Femur (tissue), 1 donor: ENCODE measurements at places on chromosomes 3 and 15.

DNA sequence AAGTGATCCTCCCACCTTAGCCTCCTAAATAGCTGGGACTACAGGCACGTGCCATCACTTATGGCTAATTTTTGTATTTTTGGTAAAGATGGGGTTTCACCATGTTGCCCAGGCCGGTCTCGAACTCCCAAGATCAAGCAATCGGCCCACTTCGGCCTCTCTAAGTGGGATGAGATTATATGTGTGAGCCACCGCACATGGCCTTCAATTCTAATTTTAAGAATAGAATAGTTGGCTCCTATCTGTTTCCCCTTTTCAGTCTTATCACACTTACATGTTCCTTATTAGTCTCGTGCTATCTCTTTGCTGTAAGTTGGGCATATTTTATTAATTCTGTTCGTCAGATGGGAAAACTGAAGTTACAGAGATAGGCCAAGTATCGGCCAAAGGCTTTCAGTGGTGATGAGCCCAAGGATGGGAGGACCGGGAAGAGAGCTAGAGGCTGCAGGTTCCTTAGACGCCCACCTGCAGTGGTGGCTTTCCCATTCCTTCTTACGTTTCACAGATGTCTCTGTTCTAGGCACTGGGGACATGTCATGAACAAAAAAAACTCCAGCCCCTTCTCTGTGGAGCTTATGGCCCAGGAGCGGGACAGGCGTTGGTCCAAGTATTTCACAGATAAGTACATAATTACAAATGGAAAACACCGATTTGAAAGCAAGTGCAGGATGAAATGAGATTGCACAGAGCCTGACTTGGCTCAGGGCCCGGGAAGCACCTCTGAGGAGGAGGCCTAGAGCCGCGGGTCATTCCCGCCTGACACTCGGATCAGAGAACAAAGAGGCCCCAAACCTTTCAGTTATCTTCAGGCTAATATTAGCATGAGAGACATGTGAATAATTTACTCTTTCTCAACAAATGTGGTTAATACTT, 91.1 kb upstream of the KLF13 start:
- DNase-seq: no peak

DNA sequence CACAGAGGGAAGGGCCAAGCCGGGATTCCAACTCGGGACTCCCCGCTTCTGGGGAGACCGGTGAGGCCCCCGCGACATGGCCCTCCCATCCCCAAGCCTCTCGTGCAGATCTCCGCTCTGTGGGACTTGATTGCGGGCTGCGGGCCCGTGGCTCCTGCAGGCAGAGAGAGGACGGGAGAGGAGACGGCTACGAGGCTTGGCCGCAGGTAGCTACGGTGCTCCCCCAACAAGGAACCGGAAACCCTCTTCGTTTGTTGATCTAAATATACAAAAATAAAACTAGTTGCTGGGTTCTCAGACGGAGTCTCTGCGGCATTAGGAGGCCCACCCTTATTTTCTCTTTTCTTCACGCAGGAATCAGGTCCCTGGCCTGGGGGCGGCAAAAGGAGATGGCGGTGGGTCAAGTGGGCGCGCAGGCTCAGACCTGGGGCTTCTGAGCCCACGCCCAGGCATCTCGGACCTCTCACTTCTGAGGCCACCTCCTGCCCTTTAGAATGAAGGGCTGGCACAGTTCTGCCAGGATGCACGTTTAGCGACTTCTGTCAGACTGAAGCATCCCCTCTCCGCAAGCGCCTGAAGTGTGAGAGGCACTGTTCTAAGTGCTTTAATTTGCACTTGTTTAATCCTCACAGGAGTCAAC, 10.9 kb downstream of the GNB5 start:
- DNase-seq: no peak

DNA sequence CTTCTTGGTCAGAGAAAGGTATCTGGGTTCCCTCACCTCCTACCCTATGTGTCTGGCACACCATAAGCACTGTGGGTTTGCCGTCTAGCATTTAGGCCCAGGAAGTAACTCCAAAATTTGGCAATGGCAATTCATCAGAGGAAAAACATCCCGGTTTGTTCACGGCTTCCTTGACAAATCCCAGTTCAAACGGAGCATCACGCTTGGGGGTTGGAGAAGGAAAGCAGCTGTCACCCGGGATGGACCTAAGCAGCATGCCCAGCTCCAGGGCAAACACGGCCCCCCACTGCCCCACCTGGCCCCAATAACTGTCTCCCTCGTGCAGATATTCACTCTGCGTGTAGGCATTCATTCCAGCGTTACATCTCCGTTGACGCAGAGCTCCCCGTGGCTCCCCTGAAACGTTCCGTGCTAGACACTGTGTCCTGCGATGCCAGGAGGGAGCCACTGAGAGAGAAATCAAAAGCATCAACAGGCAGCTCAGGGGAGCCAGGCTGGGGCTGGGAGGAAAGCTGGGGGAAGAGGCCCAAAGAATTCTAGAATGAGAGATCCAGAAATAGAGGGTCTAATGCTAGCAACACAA, 41.4 kb downstream of the NTRK3 start:
- DNase-seq: no peak

- DNase-seq: no peak
Measured at GRCh38 chr15:72801590-72802325, 18.2 kb upstream of the ADPGK start.

GRCh38 chr3:156492801-156493261, 62.1 kb downstream of the SSR3 start:
- peak; percentile 58 for DNase-seq

GRCh38 chr15:67184208-67184925, 70.1 kb downstream of the AAGAB start:
- DNase-seq: peak; percentile 17

- DNase-seq: no peak
Measured at GRCh38 chr3:185332026-185332735, 30.8 kb upstream of the MAP3K13 start.

DNA sequence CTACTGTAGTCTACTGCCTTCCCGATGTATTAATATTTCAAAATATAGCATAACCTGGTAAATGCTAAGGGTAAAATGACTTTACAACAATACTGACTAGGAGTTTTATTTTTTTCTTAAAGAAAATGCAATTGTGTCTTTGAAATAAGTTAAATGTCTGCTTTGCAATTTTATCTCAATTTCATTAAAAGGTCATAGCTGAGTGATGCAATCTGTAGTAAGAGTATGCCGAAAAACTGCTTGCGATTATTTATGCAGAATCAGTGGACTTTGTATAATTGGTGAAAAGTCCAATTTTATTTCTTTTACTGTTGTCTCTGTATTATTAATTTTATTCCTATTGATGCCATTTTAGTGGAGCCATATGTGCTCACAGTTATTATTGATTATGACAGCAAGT, 1143.6 kb upstream of the EPHA6 start:
- no peak for DNase-seq

- DNase-seq: no peak
Measured at GRCh38 chr15:57122080-57122840, 203.8 kb downstream of the TCF12 start.

DNA sequence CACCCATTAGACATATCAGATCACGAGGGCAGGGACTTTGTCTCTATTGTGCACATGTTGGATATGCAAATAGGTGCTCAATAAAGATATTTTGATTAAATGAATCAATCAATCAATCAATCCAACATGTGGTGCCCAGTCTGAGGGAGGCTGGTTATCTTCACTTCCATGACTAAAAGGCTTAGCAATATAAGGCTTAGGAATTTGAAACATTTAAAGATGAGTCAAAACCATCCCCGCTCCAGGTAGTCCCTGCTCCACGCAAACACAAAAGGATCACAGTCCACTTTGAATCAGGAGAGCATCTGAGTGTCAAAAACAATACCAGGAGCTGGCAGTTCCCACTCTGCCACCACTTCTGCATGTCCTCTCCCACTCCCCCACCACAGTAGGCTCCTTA, 25.8 kb upstream of the PRICKLE2 start:
- no peak for DNase-seq
